CD4-positive, alpha-beta T cell treated with Interferon alpha-2 for 1 hour (primary cell): ENCODE measurements at places on chromosomes 13 and 19.
A peak's percentile ranks its signal among the peaks of the same experiment; 100 is the strongest.

- DNase-seq = peak; percentile 72
Measured at GRCh38 chr13:99371956-99372355, 64.8 kb upstream of the GPR183 start.

DNA sequence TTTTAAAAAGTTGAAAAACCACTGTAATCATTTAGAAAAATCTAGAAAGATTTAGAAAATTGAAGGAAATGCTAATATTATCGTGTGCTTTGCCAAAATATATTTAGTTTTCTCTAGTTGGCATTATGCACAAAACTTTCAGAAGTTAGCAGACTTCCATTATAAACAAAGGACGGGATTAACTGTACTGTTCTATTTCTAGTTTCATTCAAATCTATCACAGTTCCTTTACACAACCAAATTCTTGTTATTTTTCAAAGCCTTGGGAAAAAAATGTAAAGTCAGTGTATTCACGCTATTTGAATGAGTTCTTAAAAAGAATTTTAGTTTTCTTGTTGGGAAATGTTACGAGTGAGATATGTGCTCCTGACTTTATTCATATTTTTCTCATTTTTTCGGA, 277.8 kb downstream of the LMO7 start:
- no peak for DNase-seq

DNA sequence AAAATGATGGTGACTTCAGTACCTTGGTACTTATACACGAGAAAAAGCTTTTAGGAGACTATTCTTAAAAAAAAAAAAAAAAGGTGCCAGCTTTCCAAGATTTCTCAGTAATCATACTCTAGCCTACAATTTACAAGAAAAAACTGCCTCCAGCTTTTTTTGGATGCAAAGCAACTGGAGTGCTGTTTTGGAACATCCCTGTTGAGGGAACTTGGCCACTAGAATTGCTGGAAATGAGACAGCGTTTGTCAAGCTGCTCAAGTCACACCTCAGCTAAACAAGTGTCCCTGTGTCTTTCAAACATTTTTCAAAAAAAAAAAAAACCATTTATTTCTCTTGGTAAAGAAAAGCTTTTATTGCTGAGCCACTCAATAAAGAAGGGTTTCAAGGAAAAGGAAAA, 413.1 kb upstream of the ARGLU1 start:
- DNase-seq = no peak

- DNase-seq = no peak
Measured at GRCh38 chr13:47076500-47076899, 179.6 kb upstream of the HTR2A start.

GRCh38 chr19:19823916-19824315, 2.4 kb upstream of the ZNF506 start:
- no peak for DNase-seq

GRCh38 chr19:51977346-51977745, 9.3 kb downstream of the ZNF350 start:
- no peak for DNase-seq

DNA sequence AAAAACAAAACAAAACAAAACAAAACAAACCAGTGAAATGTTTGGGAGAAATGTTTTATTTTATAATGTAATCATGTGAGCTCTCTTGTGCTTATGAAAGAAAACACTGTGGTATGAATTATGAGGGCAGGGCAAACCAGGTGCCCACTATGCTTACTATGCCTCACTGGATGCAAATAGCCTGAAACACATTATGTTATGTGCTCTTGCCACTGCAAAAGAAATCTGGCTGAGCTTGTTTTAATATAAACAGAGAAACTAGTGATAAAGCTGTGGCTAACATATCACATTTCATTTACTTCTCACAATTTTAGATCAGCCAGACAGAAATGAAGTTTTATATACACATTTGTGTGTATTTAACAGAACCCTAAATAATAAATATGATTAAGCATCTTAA, 8.7 kb upstream of the NBEA start:
- no peak for DNase-seq

GRCh38 chr19:37719927-37720265, 335 bp upstream of the ZNF607 start:
- no peak for DNase-seq

DNA sequence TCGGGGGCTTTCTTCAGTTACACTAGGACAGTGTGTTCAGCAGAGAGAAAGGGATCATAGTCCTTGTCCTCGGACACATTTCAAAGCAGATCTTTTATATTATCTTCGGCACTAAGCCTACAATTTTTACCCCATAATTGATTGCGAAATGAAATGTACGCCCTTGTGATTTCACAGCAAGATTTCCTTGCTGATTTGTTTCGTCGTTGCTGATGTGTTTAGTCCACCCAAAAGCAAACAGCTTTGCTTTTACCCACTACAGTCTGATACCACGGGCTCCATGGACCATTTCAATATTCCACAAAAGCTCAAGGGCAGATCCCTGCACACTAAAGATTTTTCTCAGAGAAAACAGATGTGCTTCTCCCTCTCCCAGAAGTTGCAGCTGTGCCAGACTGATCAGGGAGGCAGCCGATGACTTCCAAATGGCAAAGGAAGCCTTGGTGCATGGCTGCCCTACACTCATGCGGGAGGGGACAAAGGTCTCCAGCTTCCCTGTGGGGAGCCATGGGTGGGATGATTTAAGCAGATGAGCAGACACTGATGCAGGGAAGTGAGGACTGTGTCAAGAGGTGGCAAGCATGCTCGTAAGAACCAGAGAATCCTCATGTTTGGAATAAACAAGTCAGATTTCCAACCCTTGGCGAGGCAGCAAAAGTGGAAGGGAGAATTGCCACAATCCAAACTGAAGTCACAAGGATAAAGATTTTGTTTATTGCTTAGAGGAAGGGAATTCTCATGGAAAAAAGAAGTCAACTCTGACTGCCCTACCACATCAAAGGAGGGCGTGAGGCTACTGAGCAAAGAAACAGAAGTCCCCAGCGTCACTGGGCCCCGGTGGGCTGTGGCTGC, 81.1 kb downstream of the STK24 start:
- DNase-seq = no peak

DNA sequence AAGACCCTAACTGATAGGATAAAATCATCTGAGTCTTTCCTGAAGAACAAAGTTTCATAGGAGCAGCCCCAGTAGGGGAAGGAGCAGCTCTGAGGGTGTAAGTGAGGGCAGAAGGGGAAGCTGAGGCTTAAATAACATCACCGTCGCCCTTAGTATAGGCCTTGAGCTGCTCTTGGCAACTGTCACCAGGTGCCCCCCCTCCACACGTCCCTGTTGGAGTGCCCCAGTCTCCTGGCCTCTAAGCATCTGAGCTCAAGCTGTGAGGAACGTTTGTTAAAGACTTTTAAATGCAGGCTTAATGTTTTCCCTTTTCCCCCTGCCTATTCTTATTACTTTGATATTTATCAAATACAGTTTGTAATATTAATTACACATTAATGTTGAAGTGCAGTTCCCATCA, 170.6 kb downstream of the ZIC5 start:
- DNase-seq = no peak

- DNase-seq = no peak
Measured at GRCh38 chr13:112071102-112071722, 4.3 kb downstream of the SOX1 start.

DNA sequence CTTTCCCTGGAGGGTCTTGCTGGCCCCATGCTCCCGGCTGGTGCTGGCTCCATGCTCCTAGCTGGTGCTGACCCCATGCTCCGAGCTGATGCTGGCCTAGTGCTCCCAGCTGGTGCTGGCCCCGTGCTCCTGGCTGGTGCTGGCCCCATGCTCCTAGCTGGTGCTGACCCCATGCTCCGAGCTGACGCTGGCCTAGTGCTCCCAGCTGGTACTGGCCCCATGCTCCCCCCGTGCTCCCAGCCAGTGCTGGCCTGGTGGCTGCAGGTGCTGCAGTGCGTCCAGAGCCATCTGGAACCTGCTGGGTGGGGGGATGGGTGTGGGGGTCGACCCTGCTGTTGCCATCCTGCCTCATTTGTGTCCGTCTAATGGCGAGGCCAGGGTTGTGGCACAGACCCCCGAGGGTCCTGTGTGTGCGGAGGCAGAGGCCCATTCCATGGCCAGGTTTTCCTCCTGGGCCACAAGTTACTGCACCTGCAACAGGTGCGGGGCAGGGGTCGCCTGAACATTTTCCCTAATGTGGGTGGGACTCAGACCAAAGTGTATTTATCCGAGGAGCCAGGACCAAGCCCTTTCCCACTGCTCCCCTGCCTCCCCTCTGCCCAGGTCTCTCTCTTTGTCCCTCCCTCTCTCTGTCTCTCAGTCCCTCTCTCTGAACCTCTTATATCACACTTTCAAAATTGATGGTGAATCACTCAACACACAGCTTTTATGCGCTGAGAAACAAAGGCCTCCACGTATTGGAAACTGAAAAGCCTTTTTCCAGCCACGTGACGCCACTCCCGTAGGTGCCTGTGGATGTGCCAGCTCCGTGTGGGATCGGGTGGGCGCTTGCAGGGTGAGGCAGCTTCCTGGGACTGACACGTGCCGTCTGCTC, 45.1 kb downstream of the MCF2L start:
- DNase-seq = no peak

DNA sequence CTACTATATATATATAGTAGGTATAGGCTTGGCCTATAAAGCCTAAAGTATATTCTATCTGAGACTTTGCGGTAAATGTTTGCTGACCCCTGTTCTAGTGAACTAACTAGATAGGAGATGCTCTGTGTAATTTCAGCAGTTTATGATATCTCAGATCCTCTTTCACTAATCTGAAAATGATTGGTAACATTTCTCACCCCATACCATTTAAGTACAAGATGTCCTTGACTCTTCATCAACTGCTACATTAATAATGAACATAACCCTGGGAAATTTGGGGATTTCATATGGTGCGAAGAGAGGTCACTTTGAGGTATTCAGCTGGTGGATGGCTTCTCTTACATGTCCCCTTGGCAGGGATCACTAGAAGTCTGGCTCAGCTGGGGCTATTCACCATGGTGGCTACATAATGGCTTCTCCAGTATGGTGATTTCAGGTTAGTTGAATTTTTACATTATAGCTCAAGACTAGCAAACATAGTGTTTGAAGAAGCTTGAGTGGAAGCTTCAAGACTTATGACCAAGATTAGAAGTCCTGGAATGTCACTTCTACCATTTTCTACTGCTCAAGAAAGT, 103.6 kb upstream of the MYCBP2 start:
- no peak for DNase-seq

- no peak for DNase-seq
Measured at GRCh38 chr19:6952956-6953355, 65.6 kb downstream of the ADGRE1 start.

GRCh38 chr13:80145171-80145690, 195.7 kb downstream of the SPRY2 start:
- DNase-seq = no peak

DNA sequence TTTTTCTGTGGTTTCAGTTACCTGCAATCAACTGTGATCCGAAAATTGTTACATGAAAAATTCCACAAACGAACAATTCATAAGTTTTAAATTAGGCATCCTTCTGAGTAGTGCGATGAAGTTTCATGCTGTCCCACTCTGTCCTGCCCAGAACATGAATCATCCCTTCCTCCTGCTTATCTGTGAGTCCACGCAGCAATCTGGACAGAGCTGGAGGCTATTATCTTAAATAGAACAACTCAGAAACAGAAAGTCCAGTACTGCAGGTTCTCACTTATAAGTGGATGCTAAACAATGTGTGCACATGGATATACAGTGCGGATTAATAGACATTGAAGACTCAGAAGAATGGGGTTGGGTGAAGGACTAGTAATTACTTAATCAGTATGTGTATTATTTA, 583.7 kb upstream of the SPRY2 start:
- no peak for DNase-seq

DNA sequence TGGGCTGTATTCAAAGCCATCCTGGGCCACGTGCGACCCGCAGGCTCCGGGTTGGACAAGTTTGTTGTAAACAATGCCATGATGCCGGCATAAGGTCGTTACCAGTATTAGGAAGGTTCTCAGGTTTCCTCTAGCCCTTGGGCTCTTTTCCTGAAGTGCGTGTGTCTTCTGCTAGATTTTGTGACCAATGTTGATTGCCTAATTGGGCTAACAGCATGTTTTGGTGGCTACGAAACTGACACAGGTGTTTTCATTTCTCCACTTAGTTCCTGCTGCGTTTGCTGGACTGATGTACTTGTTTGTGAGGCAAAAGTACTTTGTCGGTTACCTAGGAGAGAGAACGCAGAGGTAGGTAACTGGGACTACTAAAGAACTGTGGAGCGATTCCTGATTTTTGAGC, 20.3 kb downstream of the ALOX5AP start:
- no peak for DNase-seq

- peak; percentile 34 for DNase-seq
Measured at GRCh38 chr19:7865262-7865911, 8.8 kb downstream of the PRR36 start.

DNA sequence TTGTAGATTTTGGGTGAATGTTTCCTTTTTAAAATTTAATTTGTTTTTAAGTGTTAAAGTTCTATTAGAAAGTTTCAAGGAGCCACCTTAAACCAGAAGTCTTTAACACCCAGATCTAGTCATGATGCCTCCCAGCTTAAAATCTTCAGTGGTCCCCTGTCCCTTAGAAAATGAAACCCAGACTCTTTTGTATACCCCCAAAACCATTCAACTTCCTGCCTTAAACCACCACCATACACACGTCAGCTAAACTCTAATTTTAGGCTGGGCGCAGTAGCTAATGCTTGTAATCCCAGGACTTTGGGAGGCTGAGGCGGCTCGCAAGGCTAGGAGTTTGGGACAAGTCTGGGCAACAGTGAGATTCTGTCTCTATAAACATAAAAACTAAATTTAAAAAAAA, 37.9 kb downstream of the N4BP2L1 start:
- DNase-seq = no peak

DNA sequence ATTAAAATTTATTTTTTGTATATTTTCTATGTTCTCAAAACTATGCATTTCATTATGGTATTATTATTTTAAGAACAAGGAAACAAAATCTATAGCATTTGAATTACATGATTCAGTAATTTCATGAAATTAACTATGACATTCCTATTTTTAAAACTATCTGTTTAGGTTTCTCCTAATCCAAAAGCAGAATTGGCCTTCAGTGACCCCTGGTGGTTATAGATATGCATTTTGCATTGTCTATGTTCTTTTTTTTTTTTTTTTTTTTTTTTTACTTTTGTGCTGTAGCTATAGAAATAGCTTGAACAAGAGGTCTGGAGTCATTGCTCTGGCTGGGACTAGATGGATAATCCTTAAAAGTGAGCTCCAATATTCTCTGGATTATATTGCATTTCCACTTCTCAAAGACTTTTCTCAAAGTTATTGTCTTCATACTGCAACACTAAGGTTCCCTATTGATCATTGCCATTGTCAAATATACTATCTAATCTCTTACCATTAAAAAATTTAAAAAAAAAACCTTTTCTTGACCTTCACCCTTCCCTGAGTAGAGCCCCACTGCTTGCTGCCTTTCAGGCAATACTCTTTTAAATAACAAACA, 15.9 kb upstream of the DNAJC3 start:
- peak; percentile 48 for DNase-seq

GRCh38 chr13:65744836-65745235, 1485.3 kb downstream of the PCDH9 start:
- no peak for DNase-seq

- no peak for DNase-seq
Measured at GRCh38 chr19:6020972-6021805, 43.2 kb upstream of the RANBP3 start.

- no peak for DNase-seq
Measured at GRCh38 chr13:53920916-53921315, 892.3 kb downstream of the OLFM4 start.

GRCh38 chr13:100098445-100099116, 9.7 kb downstream of the PCCA start:
- no peak for DNase-seq
